Fibroblast of mammary gland (primary cell): ENCODE measurements at places on chromosomes 5 and 9.

- peak; percentile 62 for DNase-seq
These were observed 27.5 kb downstream of the SREK1 start for GRCh38 chr5:66171349-66172344.

- DNase-seq: peak; percentile 39
These were observed 290.6 kb downstream of the AOPEP start for GRCh38 chr9:95017062-95017461.

GRCh38 chr5:87850843-87851242 lies 417.8 kb downstream of the TMEM161B start:
- no peak for DNase-seq

- no peak for DNase-seq
These were observed 94.1 kb downstream of the APBA1 start for GRCh38 chr9:69578026-69578425.

GRCh38 chr5:80917631-80918030 lies 42.5 kb upstream of the RASGRF2 start:
- no peak for DNase-seq

- peak; percentile 73 for DNase-seq
These were observed 50.2 kb downstream of the CSNK1A1 start for GRCh38 chr5:149500922-149501582.
